D341Med (cell line): ENCODE measurements at places on chromosomes 16 and 17.
A peak's percentile ranks its signal among the peaks of the same experiment; 100 is the strongest.

DNA sequence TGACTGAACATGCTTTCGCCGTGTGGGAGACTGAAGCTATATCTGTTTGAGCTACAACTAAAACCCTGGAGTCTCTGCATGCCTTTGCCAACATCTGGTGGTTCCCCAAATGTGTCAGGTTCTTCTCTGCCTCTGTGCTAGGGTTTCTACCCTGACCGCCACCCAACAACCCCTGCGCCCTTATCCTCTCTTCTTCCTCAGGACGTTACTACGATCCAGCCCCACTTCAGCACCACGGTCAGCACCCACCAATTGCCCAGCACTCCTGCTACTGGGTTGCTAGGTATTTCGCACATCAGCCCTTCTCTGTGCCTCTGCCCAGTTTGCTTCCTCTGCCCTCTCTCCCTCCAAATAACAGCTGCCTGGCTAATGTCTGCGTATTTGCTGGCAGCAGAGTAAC is 106.3 kb upstream of the HSBP1 start:
- DNase-seq: no peak

GRCh38 chr16:57903656-57904055 is 67.3 kb downstream of the CNGB1 start:
- DNase-seq: no peak

DNA sequence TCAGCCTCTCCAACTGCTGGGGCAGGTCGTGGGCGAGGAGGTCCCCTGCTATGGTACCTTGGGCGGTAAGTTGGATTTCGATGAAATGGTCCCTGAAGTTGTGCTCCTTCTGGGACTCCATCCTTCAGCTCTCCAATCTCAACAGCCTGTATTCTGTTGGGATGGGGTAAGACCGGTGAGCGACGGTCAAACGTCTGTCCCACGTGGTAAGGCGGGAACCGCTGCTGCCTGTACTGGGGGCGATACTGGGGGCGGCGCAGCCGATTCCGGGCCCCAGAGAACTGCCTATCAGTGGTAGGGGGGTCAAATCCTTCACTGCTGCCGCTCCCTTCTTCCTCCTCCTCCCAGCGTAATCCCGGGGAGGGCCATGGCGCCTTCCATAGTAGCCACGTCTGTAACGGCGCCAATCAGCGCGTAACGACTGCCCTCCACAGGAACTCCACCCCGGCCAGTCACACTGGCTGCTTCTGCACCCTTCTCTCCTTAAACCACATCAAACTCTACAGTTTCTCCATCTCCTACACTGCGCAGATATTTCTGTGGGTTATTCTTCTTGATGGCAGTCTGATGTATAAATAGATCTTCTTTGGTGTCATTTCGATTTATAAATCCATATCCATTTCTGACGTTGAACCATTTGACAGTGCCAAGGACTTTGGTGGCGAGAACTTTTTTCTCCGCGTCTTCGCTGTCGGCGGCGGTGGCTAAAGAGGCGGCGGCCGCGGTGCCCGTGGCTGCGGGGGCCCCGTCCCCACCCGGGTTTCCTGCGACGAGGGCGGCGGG is 41.1 kb downstream of the AHSP start:
- DNase-seq: no peak

- no peak for DNase-seq
These were observed 9.4 kb downstream of the ABCC1 start for GRCh38 chr16:15958703-15959348.

DNA sequence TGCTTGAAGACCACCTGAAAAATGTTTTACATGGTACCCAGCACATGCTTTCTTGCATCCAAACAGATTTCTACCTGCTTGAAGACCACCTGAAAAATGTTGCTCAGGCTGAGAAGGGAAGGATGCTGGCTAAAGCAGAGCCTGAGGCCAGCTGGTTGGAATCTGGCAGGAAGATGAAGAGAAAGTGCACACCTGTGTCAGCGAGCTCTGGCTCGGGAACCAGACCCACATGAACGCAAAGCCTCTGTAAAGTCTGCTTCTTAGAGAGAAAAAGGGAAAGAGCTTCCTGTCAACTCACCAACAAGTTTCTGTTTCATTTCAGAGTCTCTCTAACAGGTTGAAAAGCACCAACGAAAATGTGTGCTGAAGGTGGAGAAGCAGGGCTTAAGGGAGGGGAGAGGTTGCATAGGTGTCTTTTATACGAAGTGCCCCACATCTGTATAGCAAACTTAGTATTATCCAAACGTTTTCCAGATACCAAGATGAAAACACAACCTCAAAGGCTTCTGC is 226.0 kb downstream of the TOX3 start:
- DNase-seq: no peak

- DNase-seq: no peak
These were observed 123.7 kb downstream of the SOX9 start for GRCh38 chr17:72244494-72244893.

- no peak for DNase-seq
These were observed 9.2 kb upstream of the NAT9 start for GRCh38 chr17:74785096-74785980.

DNA sequence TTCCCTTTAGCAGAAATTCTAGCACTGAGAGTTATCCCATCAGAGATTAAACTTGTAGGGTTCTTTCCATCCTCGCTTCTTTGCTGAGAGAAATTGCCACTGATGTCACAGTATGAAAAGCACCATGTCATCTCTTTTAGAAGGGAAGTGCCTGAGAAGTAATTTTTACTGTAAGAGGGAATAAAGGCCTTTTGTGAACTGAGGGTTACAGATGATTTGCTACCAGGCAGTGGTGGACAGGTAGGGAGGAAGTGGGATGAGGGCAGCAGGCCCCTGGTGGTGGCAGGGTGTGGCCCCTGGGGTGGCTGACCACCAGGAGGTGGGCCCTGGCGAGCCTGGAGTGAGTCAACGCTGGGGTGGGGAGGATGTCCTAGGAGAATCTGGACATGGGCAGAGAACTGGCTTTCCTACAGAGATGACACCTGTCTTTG is 6.4 kb upstream of the MILR1 start:
- DNase-seq: no peak

DNA sequence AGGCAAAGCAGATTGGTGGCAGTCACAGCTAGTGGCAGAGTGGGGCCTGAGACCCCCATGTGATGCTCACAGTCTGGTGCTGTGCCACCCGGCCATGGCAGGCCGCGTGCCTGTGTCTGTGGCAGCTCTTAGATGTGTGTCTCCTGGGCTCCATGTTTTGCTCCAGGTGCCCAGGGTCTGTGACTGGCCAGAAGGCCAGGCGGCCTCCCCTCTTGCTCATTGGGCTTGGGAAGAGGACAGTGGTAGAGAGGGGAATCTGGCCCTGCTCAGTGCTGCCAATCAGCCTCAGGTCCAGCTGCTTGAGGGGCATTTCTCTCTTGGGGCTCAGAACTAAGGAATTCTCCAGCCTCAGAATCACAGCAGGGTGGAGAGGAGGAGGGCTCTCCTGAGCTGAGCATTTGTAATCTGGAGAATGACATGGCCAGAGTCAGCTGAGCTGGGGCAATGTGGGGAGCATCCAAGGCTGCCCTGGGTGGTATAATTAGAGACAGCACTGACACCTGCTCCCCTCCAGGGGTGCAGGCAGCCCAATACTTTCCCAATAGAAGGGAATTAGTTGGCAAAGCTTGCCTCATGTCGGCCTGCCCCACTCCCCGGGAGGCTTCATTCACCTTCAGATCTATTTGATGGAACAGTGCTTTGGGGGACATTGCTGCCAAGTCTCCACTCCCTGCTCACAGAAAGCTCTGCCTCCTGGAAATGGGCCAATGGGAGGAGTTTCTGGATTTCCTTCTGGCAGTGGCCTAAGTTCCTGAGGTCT is 2.7 kb upstream of the LASP1NB start:
- DNase-seq: peak; percentile 65

DNA sequence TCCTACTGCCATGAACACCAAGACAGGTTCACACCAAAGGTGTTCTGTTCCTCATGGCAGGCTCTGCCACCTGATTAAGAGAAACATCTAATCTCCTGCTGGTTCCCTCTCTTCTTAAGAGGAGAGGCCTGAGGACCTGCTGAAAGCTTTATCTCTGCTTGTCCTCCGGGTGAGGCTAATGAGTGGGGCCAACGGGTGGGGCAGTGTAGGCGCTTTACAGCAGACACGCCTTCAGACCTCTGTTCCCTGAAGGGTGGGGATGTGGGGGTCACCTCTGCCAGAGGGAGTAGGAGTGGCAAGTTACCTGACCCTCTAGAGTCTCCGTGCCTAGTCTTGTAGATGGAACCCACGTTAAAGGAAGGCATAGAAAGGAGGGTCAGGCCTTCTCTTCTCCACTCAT is 4.2 kb upstream of the MRM1 start:
- DNase-seq: no peak

- DNase-seq: no peak
These were observed 130.5 kb downstream of the MAF start for GRCh38 chr16:79469999-79470398.
